ENCODE measurements at places on chromosomes 12 and 14.

DNA sequence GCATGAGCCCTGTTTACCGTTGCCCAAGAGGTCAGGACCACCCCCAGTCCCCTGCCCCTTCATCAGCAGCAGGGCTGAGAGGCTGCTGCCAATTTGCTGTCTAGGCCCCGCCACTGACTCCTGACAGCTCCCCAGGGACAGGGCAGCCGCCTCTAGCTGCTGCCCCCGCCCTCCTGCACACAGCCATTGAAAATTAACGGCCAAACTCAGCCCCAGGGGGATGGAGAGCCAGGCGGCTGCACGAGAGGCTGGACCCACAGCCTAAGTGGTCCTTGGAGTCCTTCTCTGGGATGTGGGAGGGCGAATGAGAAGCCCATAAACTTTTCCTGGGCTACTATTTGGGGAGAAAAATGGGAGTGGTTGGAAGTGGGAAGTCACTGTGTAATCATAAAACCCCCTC lies 4.6 kb downstream of the FOXN4 start:
- DNase-seq = no peak

- DNase-seq = no peak
These were observed 1.4 kb downstream of the PRKD1 start for GRCh38 chr14:29926228-29926627.

- no peak for DNase-seq
These were observed 10.0 kb upstream of the KLC1 start for GRCh38 chr14:103619057-103619456.

GRCh38 chr14:62431496-62431895 lies 613.8 kb downstream of the KCNH5 start:
- no peak for DNase-seq

GRCh38 chr14:101251812-101252442 lies 309.4 kb upstream of the DIO3 start:
- DNase-seq = no peak

DNA sequence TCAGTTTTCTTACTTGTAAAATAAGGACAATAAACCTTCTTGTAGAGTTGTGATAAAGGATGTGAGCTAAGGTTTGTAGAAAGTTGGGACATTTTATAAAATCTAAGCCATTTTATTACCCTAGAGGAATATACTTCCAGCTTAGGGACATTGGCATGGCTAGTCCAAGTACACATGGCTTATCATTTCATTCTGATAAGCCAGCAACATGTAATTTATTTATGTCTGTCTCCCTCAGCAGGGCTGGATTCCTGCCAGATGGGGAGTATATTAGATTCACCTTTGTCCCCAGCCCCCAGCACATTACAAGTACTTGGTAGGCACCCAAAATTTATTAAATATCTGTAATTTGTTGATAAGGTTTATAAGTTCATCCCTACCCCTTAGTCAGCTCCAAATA lies 6.3 kb upstream of the ATG14 start:
- DNase-seq = no peak

- no peak for DNase-seq
These were observed 91.6 kb downstream of the EGLN3 start for GRCh38 chr14:33859306-33859705.

DNA sequence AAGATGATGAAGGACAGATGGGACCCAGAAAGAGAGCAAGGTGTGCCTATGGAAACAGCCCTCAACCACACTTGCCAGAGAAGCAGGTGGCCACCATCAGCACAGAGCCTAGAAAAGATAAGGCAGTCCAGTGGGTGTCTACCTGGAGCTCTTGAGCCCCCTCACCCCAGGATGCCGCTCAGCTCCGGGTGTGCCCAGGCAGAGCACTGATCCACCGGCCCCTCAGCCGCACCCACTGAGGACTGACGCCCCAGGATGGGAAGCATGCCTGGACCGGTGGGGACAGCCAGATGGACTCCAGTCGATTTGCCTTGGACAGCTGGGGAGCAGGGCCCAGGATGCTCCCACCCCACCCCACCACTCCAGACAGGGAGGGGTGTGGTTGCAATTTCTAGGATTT lies 15.1 kb upstream of the ZFP36L1 start:
- no peak for DNase-seq

DNA sequence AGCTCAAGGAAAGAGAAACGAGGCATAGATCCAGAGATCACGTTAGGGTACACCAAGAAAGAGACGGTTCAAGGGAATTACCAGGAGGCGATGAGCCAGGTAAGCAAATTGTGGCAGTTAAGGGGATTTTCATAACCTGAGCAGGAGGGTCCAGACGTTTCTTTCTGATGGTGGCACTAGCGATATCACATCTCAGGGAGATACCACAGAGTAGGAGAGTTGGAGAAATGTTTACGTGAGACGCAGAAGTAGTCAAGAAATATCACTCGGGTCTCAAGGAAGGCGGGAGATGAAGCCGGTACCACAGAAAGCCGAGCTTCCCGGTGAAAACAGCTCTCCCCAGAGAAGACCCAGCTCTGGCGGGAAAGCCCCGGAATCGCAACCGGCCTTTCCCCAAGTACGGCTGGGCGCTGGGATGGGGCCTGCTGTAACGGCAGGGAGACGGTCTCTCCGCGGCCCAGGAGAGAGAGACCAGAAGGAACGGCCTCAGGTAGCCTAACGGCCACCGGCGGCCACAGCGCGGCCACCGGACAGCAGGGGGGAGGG lies 485 bp downstream of the SENP1 start:
- peak; percentile 14 for DNase-seq

GRCh38 chr14:32986791-32987540 lies 48.3 kb downstream of the NPAS3 start:
- DNase-seq = no peak

DNA sequence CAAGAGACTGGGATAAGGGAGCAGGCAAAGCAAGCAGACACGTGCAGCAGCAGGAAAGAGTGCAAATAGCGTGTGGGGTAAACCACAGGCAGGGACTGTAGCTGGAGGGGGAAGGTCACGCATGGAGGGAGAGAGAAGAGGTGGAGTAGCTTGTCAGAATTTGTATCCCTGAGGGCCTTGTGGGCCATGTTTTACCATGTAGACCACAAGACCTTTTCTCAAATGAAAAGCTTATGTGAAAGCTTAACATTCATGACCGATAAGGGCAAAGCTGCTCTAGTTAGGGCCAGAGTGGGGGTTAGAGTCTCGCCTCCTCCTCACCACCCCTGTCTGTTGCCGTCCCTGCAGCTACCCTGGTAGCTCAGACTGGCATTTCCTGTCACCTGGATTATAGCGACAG lies 152.9 kb upstream of the E2F7 start:
- no peak for DNase-seq

- DNase-seq = no peak
These were observed 195.4 kb downstream of the DUSP6 start for GRCh38 chr12:89156862-89157262.

- DNase-seq = no peak
These were observed 42.8 kb downstream of the SLC8B1 start for GRCh38 chr12:113292091-113292490.

DNA sequence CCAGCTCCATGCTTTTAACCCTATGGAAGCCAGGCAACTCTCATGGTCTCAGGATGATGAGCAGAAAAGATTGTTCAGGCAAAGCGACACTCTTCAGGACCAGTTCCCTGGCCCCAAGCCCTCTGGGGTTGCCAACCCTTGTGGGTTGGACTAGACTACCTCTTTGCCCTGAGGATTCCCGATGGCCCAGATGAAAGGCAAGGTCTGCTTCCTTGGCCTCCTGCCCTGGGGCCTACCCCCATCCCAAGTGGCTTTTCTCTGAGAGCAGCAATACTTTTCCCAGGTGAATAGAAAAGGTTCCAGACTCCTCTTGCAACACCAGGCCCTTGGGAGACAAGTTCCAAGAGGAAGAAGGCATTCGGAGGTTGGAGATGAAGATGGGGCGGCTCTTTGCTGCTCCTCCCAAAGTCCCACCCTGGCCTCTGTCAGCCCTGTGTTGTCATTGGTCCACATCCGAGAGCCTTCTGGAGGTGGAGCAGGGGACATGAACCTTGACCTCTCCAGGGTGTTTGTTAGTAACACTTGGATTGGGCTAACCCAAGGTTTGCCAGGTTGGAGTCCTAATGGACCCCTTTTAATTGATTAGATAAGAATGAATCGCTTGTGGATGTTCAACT lies 131.1 kb downstream of the GCH1 start:
- no peak for DNase-seq

- no peak for DNase-seq
These were observed 60.6 kb downstream of the TC2N start for GRCh38 chr14:91806716-91807115.

GRCh38 chr12:85527192-85527591 lies 247.2 kb downstream of the ALX1 start:
- DNase-seq = no peak

GRCh38 chr12:90896164-90896563 lies 58.8 kb downstream of the CCER1 start:
- DNase-seq = no peak

DNA sequence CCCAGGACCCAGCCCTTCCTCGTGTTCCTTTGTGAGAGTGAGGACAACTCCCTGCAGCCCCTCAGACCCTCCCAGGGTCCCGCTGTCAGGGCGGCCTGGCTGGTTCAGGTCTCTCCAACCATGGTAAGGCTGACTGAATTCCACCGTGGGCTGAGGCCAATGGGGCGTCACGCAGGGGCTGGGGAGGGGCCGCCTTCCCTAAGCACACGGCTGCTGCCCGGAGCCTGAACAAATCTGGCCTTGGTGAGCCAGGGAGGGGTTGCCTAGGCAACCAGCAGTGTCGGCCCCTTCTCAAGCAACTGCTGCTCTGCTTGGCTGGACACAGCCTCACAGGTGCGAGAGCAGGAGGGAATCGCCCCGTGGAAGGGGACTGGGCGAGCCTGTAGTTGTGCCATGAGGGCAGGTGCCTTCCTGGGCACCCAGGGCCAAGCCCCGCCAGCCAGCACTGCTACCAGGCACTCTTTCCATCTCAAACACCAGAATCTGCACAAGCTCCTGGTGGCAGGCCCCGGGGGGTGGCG lies 37.0 kb upstream of the GALNT9 start:
- DNase-seq = no peak

DNA sequence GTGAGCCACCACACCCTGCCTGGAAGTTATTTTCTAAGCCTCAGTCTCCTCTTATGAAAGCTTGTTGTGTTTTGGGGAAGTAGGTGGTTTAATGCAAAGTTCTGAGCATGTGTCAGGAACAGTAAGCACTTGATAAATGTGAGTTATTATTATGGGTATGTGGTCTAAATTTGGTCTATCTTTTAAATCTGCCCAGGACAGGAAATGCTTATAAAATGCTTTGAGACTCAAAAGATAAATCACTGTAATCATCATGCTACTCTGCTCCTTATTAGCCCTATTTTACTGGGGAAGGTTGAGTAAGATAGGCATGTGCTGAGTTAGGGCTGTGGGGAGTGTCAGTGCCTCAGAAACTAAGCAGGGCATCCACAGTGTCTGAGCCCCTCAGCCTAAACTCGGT lies 13.1 kb upstream of the SRSF5 start:
- no peak for DNase-seq

DNA sequence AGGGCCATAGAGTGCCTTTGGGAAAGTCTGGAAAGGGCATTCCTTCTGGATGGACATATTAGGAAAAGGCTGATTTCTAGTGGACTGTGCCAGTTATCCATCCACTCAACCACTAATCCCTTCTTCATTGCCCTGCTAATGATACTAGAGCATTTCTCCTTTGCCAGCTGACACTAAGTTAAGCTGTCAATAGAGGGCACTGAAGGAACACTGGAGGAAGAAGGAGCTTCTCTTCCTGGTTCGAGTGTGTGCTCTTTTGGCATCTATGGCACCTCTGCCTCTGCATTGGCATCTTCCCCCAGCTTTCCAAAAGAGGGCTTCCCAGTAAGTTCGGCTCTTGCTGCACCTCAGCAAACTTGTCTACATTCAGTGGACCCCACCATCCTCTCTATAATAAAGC lies 165.4 kb downstream of the DERA start:
- DNase-seq = no peak

- no peak for DNase-seq
These were observed 25.8 kb downstream of the RESF1 start for GRCh38 chr12:31984806-31985591.

- DNase-seq = no peak
These were observed 23.6 kb downstream of the DAD1 start for GRCh38 chr14:22565391-22565945.

DNA sequence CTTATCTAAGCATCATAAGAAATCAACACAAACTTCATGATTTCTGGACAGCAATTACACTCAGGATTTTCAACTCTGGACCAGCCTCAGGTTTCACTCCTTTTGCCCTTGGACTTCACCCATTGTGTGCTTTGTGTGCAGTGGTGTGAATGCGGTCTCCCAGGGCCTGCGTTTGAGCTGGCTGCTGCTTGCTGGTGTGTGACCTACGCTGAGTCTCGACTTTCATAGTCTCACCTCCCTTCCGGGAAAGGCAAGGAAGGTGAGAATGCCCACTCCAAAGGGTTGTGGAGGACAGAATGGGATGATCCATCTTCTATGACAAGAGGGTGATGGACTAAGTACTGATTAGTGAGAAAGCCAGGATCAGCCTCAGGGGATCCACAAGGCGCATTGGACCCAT lies 228.8 kb downstream of the C12orf75 start:
- DNase-seq = no peak

DNA sequence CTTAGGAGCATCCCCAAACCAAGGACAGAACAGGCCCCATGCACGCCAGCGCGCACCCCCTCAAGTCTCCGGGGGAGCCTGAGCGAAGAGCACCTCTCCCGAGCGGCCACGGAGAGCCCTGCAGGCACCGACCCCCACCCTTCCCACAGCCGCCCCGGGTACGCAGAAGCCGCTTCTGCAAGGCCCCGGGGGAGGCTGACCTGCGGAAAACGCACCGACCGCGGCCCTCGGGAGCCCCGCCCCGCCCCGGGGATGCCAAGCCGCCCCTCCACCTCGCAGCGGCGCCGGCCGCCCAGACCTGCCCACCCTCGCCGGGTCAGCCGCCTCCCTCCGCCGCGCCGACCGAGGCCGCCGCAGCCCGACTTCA lies 385 bp downstream of the CAPRIN2 start:
- peak; percentile 15 for DNase-seq

DNA sequence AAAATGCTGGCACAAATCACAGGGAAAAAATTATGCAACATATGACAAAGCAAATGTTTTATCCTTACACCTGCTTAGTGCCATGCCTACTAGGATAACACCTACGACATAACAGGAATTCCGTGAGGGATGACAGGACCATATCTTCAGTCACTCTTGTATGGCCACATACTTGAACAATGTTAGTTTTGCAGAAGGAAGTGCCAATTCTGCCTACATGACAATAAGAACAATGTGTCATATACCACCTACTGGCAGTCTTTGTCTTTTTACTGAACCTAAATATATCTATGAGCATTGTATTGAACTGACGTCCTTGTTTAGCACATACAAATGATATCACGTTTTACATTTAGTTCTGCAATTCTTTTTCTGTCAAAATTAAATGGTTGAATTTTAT lies 234.0 kb downstream of the ADAMTS20 start:
- DNase-seq = no peak

GRCh38 chr12:39846304-39846703 lies 226.7 kb upstream of the ABCD2 start:
- no peak for DNase-seq

- no peak for DNase-seq
These were observed 10.7 kb upstream of the LHX5 start for GRCh38 chr12:113482334-113482733.

GRCh38 chr12:70960484-70960883 lies 39.9 kb upstream of the PTPRR start:
- no peak for DNase-seq

GRCh38 chr12:11991604-11992003 lies 79.1 kb upstream of the BCL2L14 start:
- no peak for DNase-seq

- DNase-seq = no peak
These were observed 230.6 kb upstream of the LHX5 start for GRCh38 chr12:113702276-113702675.

GRCh38 chr12:68245180-68246021 lies 8.0 kb downstream of the IL22 start:
- DNase-seq = no peak

GRCh38 chr12:88940854-88941253 lies 360.6 kb upstream of the KITLG start:
- no peak for DNase-seq
